ENCODE measurements at places on chromosomes 13 and 19.

DNA sequence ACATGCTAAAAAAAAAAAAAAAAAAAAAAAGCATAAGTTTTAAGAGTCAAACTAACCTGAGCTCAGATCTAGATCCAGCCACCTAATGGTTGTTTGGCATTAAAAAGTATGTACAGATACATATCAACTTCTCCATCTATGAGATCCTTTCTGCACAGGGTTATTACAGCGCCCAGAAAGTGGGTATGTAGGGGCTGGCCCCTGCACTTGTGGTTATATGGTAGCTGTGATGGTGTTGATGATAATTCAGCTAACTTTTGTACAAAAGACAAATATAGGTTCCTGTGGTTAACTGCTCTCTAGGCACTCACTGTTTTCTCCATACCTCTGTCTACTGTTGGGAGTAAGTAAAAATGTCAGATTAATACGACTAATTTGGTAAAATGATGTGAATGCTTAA lies 81.7 kb downstream of the TNFRSF19 start:
- no peaks in the 10 kb centered on the region for H3K27me3 ChIP-seq
- no peaks in the 10 kb centered on the region for H3K4me1 ChIP-seq
- H3K4me3 ChIP-seq, result no peak overlapping the region
- H3K36me3 ChIP-seq, result no peaks in the 10 kb centered on the region

GRCh38 chr13:32496599-32497160 lies 41.9 kb downstream of the N4BP2L2 start:
- H3K4me3 ChIP-seq, result no peak overlapping the region
- no peaks in the 10 kb centered on the region for H3K36me3 ChIP-seq
- no peak for DNase-seq

- peak; percentile 56 for DNase-seq
- no peak overlapping the region for H3K4me3 ChIP-seq
- H3K27ac ChIP-seq, result peak overlapping the region; percentile 19
- H3K4me1 ChIP-seq, result peaks cover 20% of the 10 kb centered on the region
- no peaks in the 10 kb centered on the region for H3K27me3 ChIP-seq
Measured at GRCh38 chr19:18456974-18457373, 19.0 kb upstream of the ISYNA1 start.

GRCh38 chr19:50500060-50500752 lies 10.8 kb downstream of the JOSD2 start:
- no peak overlapping the region for H3K27ac ChIP-seq
- no peaks in the 10 kb centered on the region for H3K4me1 ChIP-seq
- no peaks in the 10 kb centered on the region for H3K27me3 ChIP-seq
- H3K36me3 ChIP-seq, result no peaks in the 10 kb centered on the region

DNA sequence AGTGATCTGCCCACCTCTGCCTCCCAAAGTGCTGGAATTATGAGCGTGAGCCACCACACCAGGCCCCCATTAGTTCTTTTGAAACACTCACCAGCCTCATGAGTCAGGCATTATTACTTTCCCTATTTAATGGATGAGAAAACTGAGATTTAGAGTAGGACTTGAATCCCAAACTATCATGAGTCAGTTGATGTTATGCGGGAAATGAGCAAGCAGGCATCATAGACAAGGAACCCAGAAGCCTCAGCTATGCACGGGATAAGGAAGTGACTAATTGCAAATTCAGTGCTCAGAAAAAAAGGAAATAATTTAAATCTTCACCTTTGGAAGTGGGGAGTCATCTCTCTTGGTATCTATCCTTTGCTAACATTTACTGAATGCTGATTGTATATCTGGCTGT lies 217.5 kb downstream of the ABCC4 start:
- no peaks in the 10 kb centered on the region for H3K4me1 ChIP-seq
- H3K27ac ChIP-seq, result no peak overlapping the region
- no peak for DNase-seq
- no peak overlapping the region for H3K4me3 ChIP-seq

GRCh38 chr13:58706421-58706820 lies 1074.9 kb downstream of the PCDH17 start:
- no peak overlapping the region for H3K4me3 ChIP-seq
- H3K27ac ChIP-seq, result no peak overlapping the region
- H3K36me3 ChIP-seq, result no peaks in the 10 kb centered on the region

GRCh38 chr19:55241143-55241934 lies 12.8 kb upstream of the TMEM86B start:
- no peak for DNase-seq
- no peak overlapping the region for H3K27ac ChIP-seq
- no peaks in the 10 kb centered on the region for H3K4me1 ChIP-seq
- no peaks in the 10 kb centered on the region for H3K27me3 ChIP-seq
- H3K4me3 ChIP-seq, result no peak overlapping the region

- no peak for DNase-seq
- H3K4me1 ChIP-seq, result no peaks in the 10 kb centered on the region
- no peak overlapping the region for H3K4me3 ChIP-seq
Measured at GRCh38 chr13:70844391-70845108, 736.3 kb upstream of the KLHL1 start.

DNA sequence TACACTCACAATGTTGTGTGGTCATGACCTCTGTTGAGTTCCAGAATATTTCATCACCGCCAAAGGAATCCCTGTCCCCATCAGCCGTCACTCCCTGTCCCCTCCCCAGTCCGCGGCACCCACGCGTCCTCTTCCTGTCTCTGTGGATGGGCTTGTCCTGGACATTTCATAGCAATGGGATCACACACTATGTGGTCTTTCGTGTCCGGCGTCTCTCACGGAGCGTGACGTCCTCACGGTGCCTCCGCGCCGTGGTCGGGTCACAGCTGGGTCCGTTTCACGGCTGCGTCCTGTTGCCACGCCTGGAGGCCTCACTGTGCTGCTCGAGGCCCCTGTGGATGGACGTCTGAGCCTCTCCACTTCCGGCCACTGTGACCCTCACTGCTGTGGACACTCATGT lies 6.6 kb downstream of the AZU1 start:
- no peak for DNase-seq
- H3K27ac ChIP-seq, result no peak overlapping the region
- H3K4me3 ChIP-seq, result no peak overlapping the region

- DNase-seq, result no peak
Measured at GRCh38 chr19:42353341-42354015, 28.0 kb downstream of the MEGF8 start.

GRCh38 chr13:44895264-44895952 lies 93.9 kb downstream of the NUFIP1 start:
- no peaks in the 10 kb centered on the region for H3K4me1 ChIP-seq
- H3K4me3 ChIP-seq, result no peak overlapping the region
- no peak for DNase-seq
- H3K36me3 ChIP-seq, result no peaks in the 10 kb centered on the region
- H3K27me3 ChIP-seq, result no peaks in the 10 kb centered on the region
- H3K27ac ChIP-seq, result no peak overlapping the region

DNA sequence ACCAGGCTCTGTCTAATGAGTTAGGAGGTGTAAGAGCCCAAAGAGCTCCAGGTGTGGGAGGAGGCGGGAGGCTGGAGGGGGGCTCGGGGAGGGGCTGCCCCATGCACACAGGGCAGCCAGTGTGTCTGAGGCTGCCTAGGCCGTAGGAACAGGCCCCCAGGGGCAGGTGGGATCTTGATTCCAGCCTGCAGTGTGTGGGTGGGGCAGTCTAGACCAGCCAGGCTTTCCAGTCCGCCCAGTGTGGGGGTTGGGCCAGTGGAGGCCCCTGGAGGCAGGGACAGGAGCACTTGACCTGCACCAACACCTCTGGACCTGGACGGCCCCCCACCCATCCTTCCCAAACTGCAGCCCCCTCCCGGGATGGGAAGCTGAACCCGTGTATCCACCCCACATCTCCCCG lies 5.4 kb upstream of the CAMSAP3 start:
- no peak overlapping the region for H3K4me3 ChIP-seq
- no peaks in the 10 kb centered on the region for H3K36me3 ChIP-seq
- no peak overlapping the region for H3K27ac ChIP-seq
- H3K27me3 ChIP-seq, result peaks cover 5% of the 10 kb centered on the region
- no peaks in the 10 kb centered on the region for H3K4me1 ChIP-seq

DNA sequence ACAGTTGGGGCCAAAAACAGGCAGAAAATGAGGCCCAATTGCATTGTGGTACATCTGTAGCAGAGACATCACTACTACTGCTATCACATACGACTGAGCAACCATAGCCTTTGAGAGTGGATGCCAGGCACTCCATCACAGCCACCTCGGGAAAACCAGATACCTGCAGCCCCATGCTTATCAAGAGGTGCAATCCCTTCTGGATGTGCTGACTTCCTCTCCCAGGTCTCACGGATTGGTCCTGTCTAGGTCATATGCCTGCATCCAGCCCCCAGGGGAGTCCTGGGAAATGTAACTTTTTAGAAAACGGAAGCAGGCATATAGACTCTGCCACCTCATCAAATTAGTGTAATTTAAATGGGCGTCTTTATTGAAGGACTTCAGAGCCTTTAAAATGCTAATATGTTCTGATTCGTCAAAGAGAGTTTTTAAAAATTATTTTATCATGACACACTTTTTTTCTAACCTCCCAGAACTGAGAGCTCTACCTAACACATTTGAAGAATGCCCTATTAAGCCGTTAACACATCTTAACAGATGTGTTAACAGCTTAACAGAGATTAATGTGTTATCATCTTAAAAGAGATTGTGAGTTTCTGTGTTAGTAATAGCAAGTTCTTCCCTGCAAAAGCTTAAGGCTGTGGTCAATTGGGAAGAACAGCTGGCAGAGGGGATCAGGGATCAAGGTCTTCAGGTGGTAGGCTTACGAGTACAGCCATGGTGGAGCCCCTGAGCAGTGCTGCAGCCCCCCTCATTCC lies 63.9 kb downstream of the DLEU7 start:
- H3K36me3 ChIP-seq, result no peaks in the 10 kb centered on the region
- no peak overlapping the region for H3K27ac ChIP-seq
- DNase-seq, result no peak
- no peaks in the 10 kb centered on the region for H3K4me1 ChIP-seq

DNA sequence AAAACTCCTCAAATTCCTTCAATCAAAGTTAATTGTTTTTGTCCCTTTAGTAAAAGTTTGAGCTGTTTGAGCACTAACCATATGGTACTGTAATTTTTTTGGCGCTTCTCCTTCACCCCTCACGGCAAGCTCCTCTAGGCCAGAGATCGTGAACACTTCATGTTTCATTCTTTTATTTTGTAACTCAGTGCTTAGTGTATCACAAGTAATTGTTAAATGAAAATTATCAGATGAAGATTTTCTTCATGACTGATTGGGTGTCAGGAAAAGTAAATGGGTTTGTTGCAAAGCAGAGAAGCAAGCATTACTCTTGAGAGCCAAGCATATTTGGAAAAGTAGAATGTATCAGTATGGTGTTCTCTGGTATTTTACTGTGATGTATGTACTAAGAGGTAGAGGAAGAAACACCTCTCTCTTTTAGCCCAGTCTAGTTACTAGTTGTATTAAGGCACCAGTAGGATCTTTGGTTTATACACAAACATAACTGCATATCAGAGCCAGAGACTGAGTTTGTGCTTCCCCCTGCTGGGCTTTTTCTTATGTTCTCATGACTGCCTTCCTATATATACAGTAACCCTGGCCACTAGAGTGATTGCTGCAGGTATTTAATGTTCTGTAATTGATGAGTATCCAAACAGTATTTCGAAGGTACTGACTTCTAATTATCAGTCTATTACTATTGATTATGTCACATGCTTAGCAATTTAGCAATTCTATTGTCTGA lies 202.3 kb upstream of the KLHL1 start:
- H3K4me3 ChIP-seq, result no peak overlapping the region
- no peak overlapping the region for H3K27ac ChIP-seq
- no peak for DNase-seq
- H3K27me3 ChIP-seq, result no peaks in the 10 kb centered on the region
- no peaks in the 10 kb centered on the region for H3K36me3 ChIP-seq

- H3K27me3 ChIP-seq, result no peaks in the 10 kb centered on the region
- no peaks in the 10 kb centered on the region for H3K36me3 ChIP-seq
- no peak for DNase-seq
- no peaks in the 10 kb centered on the region for H3K4me1 ChIP-seq
- H3K4me3 ChIP-seq, result no peak overlapping the region
Measured at GRCh38 chr13:73411067-73411809, 352.4 kb downstream of the KLF5 start.

DNA sequence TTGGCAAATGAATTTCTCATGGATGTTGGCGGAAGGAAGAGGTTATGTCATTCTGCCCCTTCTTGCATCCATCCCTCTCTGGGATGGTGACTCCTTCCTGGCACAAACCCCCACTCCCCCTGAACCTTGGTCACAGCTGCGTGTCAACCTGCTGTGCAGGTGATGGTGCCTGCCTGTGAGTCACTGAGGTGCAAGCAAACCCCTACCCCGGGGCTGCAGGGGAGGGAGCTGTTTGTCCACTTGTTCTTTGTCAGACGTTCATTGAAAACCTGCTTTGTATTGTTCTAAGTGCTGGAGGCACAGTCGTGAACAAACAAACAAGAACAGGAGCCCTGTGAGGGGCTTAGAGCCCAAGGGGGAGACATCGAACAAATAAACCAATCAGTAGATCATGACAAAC lies 2.0 kb upstream of the GAPDHS start:
- no peak overlapping the region for H3K27ac ChIP-seq
- no peaks in the 10 kb centered on the region for H3K4me1 ChIP-seq
- H3K4me3 ChIP-seq, result no peak overlapping the region
- no peak for DNase-seq

DNA sequence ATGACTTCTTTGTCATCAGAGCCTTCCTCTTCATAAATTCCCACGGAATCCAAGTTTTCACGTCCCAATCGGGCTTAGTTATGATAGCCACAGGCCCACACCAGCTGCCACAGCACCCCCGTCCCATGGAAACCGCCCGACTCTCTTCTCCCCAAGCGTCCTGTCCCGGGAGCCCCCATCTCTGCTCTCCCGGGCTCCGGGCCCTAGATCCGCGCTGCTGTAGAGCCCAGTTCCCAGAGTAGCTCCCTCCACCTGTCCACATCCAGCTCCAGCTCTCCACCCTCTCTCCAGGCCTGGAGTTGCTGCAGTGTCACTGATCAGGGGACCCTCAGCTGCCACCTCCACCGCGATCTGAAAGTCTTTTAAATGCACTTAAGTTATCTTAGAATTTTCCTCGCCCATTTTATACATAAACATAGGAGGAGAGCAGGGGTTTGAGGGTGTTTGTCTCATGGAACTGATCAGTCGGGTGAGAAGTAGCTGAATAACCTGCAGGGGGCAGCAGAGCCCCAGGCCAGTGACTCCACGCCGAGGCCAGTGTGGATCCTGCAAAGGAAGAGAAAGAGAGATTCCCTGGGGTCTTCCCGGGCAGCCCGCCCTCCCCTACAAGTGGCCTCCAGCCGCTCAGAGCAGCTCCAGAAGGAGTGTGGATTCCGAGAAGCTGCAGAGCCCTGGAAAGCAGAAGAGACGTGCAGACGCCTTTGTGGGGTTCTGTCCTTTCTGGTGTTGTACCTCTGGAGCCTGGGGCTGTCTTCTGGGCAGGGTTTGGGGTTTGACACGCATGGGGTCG lies 1.1 kb upstream of the ZNF763 start:
- H3K27me3 ChIP-seq, result no peaks in the 10 kb centered on the region
- no peak overlapping the region for H3K4me3 ChIP-seq
- H3K36me3 ChIP-seq, result no peaks in the 10 kb centered on the region
- peak overlapping the region; percentile 99 for H3K27ac ChIP-seq

DNA sequence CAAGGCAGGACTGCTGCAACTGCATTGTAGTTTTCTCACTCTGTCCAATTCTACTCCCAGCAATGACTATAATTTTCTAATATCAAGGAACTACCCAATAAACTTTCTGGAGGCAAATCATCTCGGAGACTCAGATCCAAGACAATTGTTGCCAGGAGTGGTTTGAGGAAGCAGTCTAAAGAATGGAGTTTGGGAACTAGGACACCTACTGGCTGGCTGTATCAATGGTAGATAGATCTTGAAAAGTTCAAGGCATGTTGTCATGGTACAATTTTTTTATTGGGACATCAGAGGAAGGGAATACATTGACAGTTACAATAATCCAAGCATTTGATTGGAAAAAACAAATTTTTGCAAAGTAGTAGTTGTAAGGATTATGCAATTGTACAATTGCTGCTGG lies 648.3 kb upstream of the SLITRK6 start:
- H3K36me3 ChIP-seq, result no peaks in the 10 kb centered on the region
- H3K27ac ChIP-seq, result no peak overlapping the region
- H3K4me3 ChIP-seq, result no peak overlapping the region
- DNase-seq, result no peak
- no peaks in the 10 kb centered on the region for H3K27me3 ChIP-seq
